ENCODE measurements at places on chromosomes 12 and 14.
A peak's percentile ranks its signal among the peaks of the same experiment; 100 is the strongest.

GRCh38 chr14:93834699-93835371, 46.5 kb upstream of the PRIMA1 start:
- DNase-seq, result no peak

- DNase-seq, result no peak
Measured at GRCh38 chr14:24900269-24901100, 149.5 kb downstream of the STXBP6 start.

DNA sequence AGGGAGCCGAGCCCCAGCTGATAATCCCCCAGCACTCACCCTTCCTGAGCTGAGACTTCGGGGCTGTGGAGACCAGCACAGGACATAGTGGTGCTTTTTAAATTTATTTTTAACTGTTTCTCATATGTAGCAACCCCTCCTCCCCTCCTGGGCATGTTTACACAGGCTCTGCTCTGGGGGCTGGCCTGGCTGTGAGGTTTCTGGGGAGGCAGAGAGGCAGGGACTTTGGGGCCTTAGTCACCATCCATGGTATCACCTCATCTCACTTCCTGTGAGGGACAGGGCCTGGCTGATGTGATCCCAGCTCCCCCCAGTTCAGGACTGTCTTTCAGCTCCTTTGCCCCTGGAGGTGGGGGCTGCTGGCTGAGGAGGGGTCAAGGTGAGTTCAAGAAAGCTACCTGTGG, 20.4 kb downstream of the VASH1 start:
- no peak for DNase-seq

- no peak for DNase-seq
Measured at GRCh38 chr12:4743046-4743445, 22.8 kb downstream of the GALNT8 start.

DNA sequence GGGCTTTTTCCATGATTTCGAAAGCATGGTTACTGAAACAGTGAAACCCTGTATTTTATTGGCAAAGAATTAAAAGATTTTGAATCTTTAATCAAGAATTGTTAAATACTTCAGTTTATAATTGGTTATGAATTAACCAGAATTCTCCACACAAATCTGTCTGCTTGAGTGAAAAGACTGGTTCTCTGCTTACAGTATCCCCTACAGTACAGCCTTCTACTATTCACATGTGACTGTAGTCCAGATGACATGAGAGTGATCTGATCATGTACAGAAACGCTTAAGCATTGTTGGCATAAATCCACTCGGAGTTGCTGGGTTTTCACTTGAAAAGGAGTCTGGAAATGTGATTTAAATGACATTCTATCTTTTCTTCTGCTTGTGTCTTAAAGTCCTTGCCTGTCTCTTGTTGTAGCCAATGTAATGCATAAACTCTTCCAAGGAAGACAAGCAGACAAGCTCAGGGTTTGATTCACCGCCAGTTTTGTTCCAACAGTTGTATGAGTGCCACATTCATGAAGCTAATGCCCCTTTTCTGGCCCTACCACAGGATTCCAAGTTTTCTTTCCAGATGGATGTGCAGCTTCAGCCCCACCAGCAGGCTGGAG, 222.0 kb upstream of the LRIG3 start:
- DNase-seq, result no peak

GRCh38 chr12:12983420-12984035, 16.5 kb downstream of the HEBP1 start:
- peak; percentile 66 for DNase-seq

- DNase-seq, result no peak
Measured at GRCh38 chr12:15712823-15713660, 76.1 kb downstream of the EPS8 start.

DNA sequence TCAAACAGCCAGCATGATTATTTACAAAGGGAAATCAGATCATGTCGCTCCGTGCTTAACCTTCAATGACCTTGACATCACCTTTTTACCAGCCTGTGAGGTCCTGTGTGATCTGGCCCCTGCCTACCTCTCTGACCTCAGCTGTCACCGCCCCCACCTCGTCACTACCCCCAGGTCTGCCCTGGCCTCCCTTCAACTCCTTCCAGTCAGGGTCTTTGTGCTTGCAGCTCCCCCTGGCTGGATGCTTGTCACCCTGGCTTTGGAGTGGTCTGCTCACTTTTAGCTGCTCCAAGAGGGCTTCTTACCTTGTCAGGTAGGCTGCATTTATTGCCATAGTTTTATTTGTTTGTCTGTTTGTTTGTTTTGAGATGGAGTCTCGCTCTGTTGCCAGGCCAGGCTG, 8.2 kb upstream of the MAX start:
- no peak for DNase-seq

DNA sequence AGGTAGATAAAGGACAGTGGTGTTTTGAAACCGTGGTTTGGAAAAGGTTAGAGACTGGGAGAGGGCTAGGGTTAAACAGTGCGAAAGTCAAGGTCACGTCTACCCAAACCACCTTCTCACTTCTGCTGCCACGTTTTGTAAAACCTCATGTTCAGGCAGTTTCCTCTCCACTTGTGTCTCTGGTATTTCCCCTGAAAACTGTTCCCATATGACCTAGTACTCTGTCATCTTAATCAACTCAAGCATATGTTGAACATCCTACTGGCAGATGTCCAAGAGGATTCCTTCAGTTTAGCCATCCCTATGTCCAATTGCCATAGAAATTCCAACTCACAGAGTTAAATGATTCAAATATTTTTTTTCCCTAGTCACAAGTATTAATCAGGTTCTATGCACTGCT, 17.4 kb downstream of the CLEC4C start:
- no peak for DNase-seq

GRCh38 chr12:79407671-79408622, 282.8 kb downstream of the PAWR start:
- DNase-seq, result peak; percentile 58

GRCh38 chr14:63452796-63453195, 90.4 kb downstream of the PPP2R5E start:
- no peak for DNase-seq

- no peak for DNase-seq
Measured at GRCh38 chr12:68139001-68139400, 20.5 kb downstream of the IFNG start.

DNA sequence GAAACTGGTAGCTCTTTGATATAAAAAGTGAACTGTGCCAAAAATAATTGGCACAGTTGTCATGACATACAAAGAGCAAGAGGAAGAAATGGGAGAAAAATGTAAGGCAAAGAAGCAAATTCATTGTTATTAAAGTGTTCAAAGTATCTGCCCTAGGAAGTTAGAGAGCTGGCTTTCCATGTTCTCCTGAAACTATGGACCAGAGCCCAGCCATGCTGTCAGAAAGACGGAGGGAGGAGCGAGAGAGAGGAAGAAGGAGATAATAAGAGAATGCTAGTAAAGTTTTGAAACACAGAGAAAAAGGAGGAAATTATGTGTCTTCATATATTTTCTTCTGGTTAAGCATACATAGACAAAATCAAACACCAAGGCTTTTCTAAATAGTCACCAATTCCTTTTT, 78.1 kb upstream of the PELI2 start:
- no peak for DNase-seq

DNA sequence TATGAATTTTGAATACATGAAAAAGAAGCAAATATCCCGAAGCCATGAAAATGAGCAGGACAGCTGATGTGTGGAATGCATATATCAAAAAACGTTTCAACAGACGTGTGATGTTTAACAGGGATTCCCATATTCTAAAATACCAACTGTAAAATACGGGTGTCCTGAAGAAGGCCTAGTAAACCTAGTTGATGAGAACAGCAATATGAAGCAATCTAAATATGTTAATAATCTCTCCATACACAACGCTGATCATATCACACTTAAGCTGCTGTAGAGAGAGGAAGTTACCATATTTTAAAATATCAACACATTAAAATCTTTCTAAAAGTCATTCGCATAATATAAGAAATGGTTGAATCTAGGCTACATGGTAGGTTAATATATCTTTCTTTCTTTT, 317.5 kb downstream of the PPFIA2 start:
- no peak for DNase-seq

DNA sequence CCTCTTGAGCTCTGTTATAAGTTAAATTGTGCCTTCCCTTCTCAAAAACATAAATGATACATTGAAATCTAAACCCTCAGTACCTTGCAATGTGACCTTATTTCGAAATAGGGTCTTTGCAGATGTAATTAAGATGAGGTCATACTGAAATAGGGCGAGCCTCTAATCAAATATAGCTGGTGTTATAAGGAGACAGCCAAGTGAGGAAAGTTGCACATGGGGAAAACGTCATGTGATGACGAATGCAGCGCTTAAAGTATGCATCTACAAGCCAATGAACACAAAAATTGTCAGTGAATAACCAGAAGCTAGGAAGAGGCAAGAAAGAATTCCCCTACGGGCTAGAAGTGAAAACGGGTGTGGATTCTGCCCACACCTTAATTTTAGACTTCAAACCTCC, 305.2 kb upstream of the FOXG1 start:
- no peak for DNase-seq

GRCh38 chr12:42325326-42325652, 605 bp downstream of the ZCRB1 start:
- DNase-seq, result no peak

GRCh38 chr12:108394196-108394595, 55.1 kb upstream of the CMKLR1 start:
- DNase-seq, result no peak

DNA sequence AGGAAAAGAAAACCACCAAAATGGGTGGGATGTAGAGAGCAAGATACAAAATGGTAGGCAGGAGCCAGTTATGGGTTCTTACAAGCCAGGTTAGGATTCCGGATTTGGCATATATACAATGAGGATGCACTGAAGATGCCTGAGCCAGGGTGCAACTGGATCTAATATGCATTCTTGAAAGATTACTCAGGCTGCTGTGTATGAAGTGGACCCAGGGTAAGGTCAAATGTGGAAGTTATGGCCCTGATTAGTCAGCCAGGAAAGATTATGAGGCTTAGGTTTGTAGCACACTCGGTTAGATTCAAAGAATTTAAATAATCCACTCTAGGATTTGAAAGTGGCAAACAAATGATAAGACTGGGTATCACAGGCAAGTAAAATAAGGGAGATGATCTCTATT, 1750.7 kb upstream of the FLRT2 start:
- no peak for DNase-seq

DNA sequence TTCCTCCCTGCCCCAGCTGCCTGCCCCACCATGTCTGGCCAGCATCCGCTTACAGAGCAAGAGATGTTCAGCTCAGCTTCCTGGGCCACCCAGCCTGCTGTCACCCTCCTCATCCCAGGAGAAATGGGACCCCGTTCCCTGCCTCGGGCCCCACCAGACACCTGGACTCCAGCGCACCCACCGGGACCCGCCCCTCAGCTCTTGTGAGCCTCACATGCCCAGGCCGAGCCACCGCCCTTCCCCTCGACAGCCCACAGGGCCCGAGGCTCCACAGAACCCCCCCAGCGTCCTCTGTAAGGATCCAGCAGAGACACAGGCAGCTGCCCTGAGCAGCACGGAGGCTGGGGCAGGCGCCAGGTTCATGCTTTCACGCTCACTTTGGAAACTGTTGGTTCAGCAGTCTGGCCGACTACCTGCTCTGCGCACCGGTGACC, 18.4 kb upstream of the C14orf180 start:
- no peak for DNase-seq

Data from D341Med (cell line).